GM03348 (cell line): ENCODE measurements at places on chromosomes 4 and X.

DNA sequence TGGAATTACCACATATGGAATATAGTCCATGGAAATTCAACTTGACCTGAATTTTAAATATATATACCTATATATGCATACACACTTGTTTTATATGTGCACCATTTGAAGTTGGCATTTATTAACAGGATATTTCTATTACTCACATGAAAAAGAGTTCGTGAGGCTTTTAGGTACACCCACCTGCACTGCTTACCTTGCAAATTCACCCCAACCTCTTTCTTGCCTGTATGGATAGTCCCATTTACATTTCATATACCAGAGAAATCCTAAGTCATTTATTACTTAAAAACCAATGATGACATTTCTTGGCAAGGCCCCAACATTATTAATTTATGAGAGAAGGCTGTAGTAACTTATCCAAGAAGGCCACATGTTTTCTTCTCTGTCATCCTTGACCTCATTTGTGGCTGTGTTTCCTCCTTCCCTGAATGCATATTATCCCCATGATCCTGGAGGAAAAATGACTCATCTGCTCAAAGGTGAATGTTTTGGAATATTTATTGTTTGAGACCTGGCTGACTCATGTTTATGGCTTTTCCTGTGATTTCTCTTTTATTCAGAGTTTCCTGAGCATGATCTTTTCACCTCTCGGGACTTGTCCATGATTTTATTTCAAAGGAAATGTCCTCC, 62.2 kb upstream of the FAM241A start:
- DNase-seq, result peak; percentile 64

- DNase-seq, result no peak
Measured at GRCh38 chrX:332496-332860, 13.9 kb upstream of the GTPBP6 start.

- DNase-seq, result peak; percentile 11
Measured at GRCh38 chr4:53601251-53601764, 10.0 kb upstream of the LNX1 start.

DNA sequence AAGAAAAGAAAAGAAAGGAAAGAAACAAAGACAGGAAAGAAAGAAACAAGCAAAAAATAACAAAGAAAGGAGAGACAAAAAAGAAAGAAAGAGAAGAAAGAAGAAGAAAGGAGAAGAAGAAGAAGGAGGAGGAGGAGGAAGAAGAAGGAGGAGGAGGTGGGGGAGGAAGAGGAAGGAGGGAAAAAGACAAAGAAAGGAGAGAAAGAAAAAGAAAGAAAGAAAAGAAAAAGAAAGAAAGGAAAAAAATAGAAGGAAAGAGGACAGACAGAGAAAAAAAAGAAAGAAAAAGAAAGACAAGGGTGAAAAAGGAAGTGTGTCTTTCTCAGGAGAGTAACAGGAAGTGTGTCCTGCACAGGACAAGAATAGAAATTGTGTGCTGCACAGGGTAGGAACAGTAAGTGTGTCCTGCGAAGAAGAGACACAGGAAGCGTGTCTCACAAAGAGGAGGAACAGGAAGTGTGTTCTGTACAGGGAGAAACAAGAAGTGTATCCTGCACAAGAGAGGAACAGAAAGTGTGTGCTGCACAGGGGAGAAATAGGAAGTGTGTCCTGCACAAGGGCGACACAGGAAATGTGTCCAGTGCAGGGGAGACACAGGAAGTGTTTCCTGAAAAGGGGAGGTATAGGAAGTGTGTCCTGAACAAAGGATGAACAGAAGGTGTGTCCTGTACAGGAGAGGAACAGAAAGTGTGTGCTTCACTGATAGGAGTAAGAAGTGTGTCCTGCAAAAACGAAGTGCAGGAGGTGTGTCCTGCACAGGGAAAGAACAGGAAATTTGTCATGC, 101.2 kb downstream of the ARSF start:
- DNase-seq, result no peak

GRCh38 chr4:10671799-10672198, 12.8 kb downstream of the CLNK start:
- no peak for DNase-seq

GRCh38 chr4:62271107-62271506, 1071.0 kb downstream of the ADGRL3 start:
- no peak for DNase-seq

- DNase-seq, result peak; percentile 96
Measured at GRCh38 chrX:318068-318738, 393 bp downstream of the GTPBP6 start.

- DNase-seq, result no peak
Measured at GRCh38 chr4:87505862-87506261, 23.3 kb downstream of the SPARCL1 start.

DNA sequence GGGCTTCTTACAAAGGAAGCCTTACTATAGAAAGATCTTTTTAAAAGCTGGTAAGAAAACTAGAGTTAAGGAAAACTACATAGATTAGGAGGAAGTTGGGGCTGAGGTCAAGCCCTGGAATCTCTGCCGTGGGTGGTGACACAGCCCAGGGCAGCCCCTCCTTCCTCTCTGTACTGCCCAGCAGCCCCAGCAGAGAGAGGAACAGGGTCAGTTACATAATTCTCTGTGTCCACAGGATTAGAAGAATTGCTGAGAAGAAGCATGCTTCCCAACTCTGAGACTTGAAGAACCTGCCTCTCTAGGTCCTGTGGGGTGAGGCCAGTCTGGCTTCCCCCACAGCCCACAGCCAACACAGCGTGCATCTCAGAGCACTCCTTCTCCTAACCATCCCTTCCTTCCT, 9.2 kb upstream of the ABLIM2 start:
- DNase-seq, result no peak

DNA sequence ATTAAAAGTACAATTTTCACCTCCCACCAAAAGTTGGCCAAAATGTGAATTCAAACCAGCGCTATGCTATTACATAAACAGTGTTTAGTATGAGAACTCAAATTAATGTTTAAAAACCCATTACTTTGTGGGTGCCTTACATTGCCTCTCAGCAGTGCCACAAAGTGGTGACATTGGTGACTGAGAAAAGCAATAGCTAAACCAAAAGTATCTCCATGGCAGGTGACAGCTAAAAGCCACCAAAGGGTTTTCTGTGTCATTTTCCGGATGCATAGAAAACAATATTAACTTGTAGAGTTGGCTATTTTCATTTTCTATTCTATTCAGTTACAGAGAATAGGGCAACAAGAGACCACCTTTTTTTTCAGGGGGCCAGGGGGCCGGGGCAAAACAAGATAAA, 261.2 kb downstream of the MAPK10 start:
- DNase-seq, result no peak
